Ovary (tissue), 10 donors: ENCODE measurements at places on chromosomes 6 and 20. TPM values are rescaled to one million over a fixed set of nuclear protein-coding genes. Genes with fewer than 3 reads are reported as not detected.

GRCh38 chr6:41594326-41594725 lies 43.9 kb upstream of the MDFI start:
- DNase-seq: no peak

DNA sequence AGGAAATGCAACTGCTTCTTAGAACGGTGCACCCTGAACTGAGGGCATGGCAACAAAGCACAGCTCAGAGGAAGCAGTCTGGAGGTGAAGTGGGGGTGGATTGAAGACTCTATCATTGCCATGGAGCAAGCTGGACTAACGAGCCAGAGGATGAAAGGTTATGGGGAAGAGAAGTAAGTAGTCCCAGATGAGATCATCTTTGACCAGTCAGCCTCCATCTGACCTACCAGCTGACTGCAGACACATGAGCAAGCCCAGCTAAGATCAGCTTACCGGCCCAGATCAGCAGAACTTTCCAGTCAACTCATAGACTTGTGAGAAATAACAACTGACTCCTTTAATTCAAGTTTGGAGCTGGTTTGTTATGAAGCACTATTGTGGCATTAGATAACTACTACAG lies 9.1 kb upstream of the JAG1 start:
- DNase-seq: no peak

DNA sequence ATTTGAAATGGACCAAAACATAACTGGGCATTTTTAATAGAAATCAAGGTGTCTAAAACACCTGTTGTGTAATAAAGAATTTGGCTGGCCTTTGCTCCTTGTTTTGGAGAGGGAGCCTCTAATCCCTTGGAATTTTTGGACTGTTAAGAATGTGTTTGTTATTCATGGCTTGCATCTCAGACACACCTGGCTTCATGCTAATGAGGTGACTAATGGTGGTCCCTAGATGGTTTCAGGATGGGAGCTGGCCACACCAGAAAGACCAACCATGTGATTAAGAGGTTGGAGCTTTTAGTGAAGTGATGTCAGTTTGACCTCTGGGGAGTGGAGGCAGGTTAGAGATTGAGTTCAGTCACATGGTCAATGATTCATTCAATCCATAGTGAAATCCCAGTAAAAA lies 328.4 kb downstream of the DHX35 start:
- no peak for DNase-seq

DNA sequence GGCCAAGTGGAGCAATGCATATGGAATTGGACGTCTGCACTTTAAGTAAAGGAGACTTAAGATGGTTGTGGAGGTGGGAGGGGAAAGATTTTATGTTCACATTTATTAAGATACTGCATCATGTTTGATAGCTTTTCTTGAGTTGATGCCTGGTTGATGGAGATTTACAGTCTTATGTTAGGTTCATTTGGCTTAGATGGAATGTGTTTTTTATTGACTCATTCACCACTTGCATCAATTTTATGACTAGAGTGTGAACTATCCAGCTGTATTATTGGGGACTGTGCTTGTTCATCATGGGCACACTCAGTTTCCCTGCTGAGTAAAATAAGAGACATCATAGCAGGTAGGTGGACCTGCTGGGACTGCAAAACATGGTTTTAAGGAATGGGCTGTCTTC lies 91.2 kb upstream of the SCP2D1 start:
- no peak for DNase-seq

The BCLAF1 gene
- total RNA-seq: 108 TPM

The DBNDD2 gene
- 18.4 TPM for total RNA-seq

The ATP9A gene
- 35.4 TPM for total RNA-seq

The SLC12A5 gene
- 1.4 TPM for total RNA-seq

The CTAGE9 gene
- total RNA-seq: not detected
